Colonic mucosa (tissue), 4 donors: ENCODE measurements at places on chromosomes 2 and 18. TPM values are rescaled to one million over a fixed set of nuclear protein-coding genes. Genes with fewer than 3 reads are reported as not detected.

The PSTPIP2 gene
- 3.8 TPM for total RNA-seq

The ST8SIA5 gene
- total RNA-seq: 0.32 TPM

The MOB1A gene
- total RNA-seq: 124 TPM

The ACTG2 gene
- 25.4 TPM for total RNA-seq

The CHRNG gene
- not detected for total RNA-seq

The RGPD3 gene
- 0.05 TPM for total RNA-seq

The ZFAND2B gene
- total RNA-seq: 65.5 TPM

The NPPC gene
- total RNA-seq: not detected

The CYP27A1 gene
- total RNA-seq: 54.0 TPM

The GNAL gene
- total RNA-seq: 2.0 TPM

The FRZB gene
- 26.8 TPM for total RNA-seq

- no peak overlapping the region for H3K4me3 ChIP-seq
- no peaks in the 10 kb centered on the region for H3K27me3 ChIP-seq
- DNase-seq: no peak
- no peak overlapping the region for H3K27ac ChIP-seq
- H3K36me3 ChIP-seq: no peaks in the 10 kb centered on the region
Measured at GRCh38 chr2:224723586-224724217, 7.5 kb upstream of the CCDC195 start.

DNA sequence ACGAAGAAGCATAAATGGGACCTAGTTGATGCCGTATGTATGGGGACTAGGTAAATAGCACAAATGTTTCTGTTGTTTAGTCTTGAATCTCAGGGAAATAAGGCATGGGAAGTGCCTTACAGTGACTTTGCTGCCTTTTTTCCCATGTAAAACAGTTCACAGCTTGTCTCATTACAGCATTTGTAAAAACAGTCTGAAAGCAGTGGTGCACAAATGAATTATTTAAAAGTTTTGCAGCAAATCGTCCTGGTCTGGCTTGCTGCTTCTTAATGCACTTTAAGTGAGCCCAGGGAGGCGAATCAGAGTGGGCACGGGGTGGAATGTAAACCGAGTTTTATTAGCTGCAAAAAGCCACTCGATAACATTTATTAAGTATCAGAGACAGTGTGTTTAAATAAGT is 302.0 kb upstream of the ETAA1 start:
- DNase-seq: no peak

DNA sequence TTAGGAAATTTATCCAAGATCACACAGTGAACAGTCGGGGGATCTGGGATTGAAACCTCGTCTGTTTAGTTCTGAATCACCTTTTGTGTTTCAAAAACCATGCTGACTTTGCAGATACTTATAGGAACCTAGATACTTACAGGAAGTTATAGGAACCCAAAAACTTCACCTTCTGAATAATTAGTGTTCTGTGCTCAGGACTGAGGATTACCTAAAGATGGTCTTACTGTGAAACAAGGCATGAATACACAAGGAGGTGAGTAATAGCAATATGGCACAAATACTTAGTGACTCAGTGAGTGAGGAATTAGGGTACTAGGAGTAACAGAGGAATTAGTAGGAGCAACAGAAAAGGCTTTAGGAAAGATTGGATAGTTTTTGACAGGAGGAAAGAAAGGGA is 145.5 kb downstream of the LRATD1 start:
- H3K27ac ChIP-seq: no peak overlapping the region
- H3K36me3 ChIP-seq: no peaks in the 10 kb centered on the region

DNA sequence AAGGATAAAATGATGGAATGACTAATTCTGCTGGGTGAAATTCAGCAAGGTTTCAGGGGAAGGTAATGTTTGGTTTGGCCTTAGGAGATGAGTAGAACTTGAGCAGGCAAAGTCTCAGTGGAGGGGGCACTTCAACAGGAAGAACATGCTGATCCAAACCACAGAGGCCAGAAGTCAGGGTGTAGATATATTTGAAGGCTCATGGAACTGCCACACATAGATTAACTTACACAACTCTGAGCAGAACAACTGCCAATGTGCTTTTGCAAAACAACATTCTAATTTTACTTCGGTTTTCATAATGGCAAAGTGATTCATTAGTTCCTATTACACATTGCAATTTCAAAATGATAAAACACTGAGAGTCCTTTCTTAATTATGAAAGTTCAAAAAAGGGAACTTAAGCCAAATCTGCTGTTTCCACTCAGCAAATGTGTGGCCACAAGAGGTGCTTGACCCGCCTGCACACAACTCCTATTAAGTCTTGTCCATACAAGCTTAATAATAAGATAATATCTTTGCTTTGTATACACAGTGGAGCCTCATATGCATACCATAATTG is 284.8 kb downstream of the MREG start:
- H3K36me3 ChIP-seq: no peaks in the 10 kb centered on the region
- no peak overlapping the region for H3K27ac ChIP-seq
- no peak for DNase-seq
- no peaks in the 10 kb centered on the region for H3K27me3 ChIP-seq
- no peak overlapping the region for H3K4me3 ChIP-seq

- no peak overlapping the region for H3K27ac ChIP-seq
- H3K36me3 ChIP-seq: no peaks in the 10 kb centered on the region
- H3K4me1 ChIP-seq: no peaks in the 10 kb centered on the region
- no peak overlapping the region for H3K4me3 ChIP-seq
Measured at GRCh38 chr2:219286436-219287115, 7.4 kb downstream of the DNAJB2 start.

- DNase-seq: peak; percentile 19
- no peaks in the 10 kb centered on the region for H3K36me3 ChIP-seq
- H3K4me1 ChIP-seq: no peaks in the 10 kb centered on the region
- H3K27me3 ChIP-seq: no peaks in the 10 kb centered on the region
- no peak overlapping the region for H3K27ac ChIP-seq
Measured at GRCh38 chr2:149860276-149860921, 272.8 kb upstream of the MMADHC start.

GRCh38 chr2:105766300-105766866 is 21.7 kb downstream of the NCK2 start:
- DNase-seq: no peak
- H3K4me1 ChIP-seq: no peaks in the 10 kb centered on the region
- H3K27me3 ChIP-seq: no peaks in the 10 kb centered on the region
- no peak overlapping the region for H3K27ac ChIP-seq

DNA sequence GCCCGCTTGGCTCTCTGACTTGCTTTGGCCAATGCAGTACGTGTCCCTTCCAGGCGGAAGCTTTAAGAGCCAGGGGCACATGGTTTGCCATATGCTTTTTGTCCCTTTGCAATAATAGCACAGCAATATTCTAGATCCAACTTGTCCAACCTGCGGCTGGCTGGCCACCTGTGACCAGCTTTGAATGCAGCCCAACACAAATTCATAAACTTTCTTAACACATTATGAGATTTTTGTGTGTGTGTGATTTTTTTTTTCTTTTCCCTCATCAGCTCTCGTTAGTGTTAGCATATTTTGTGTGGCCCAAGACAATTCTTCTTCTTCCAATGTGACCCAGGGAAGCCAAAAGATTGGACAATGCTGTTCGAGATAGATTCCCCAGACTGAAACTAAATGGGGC is 119.3 kb upstream of the SIX3 start:
- no peak for DNase-seq
- no peaks in the 10 kb centered on the region for H3K27me3 ChIP-seq
- H3K27ac ChIP-seq: no peak overlapping the region
- H3K36me3 ChIP-seq: no peaks in the 10 kb centered on the region
- H3K4me1 ChIP-seq: no peaks in the 10 kb centered on the region

DNA sequence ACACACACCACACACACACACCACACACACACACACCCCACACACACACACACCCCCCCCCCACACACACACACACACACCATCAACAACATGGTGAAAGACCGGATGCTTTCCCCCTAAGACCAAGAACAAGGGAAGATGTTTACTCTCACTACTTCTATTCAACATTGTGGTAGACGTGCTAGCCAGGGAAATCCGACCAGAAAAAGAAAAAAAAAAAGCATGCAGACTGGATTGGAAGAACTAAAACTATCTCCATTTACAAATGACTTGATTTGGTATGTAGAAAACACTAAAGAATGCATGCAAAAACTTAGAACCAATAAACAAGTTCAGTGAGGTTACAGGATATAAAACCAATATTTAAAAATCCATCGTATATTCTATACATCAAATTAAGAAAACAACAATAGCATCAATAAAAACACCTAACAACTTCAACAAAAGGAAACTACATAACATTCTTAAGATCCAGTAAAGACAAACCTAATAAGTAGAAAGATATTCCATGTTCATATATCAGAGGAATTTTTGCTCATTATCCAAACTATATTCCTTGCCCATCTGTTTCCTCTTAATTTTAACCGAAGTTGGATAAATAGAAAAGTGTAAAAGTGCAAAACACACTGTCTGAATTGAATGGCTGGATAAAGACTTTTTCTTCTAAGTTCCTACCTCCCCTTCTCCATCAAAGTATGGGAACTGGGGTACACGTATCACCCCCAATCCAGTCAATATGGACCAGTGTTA is 51.5 kb upstream of the RNU4ATAC start:
- no peak overlapping the region for H3K4me3 ChIP-seq
- H3K4me1 ChIP-seq: peaks cover 8% of the 10 kb centered on the region
- no peak overlapping the region for H3K27ac ChIP-seq
- H3K27me3 ChIP-seq: no peaks in the 10 kb centered on the region
- DNase-seq: no peak
- H3K36me3 ChIP-seq: no peaks in the 10 kb centered on the region

- H3K4me1 ChIP-seq: no peaks in the 10 kb centered on the region
- no peaks in the 10 kb centered on the region for H3K27me3 ChIP-seq
- H3K36me3 ChIP-seq: no peaks in the 10 kb centered on the region
Measured at GRCh38 chr2:201855356-201855755, 49.0 kb downstream of the CDK15 start.

GRCh38 chr2:188314314-188315054 is 22.8 kb downstream of the GULP1 start:
- no peaks in the 10 kb centered on the region for H3K27me3 ChIP-seq
- no peak for DNase-seq
- no peaks in the 10 kb centered on the region for H3K36me3 ChIP-seq
- H3K4me3 ChIP-seq: no peak overlapping the region
- no peak overlapping the region for H3K27ac ChIP-seq

- no peak overlapping the region for H3K4me3 ChIP-seq
- H3K27ac ChIP-seq: no peak overlapping the region
- peaks cover 6% of the 10 kb centered on the region for H3K4me1 ChIP-seq
- H3K27me3 ChIP-seq: no peaks in the 10 kb centered on the region
Measured at GRCh38 chr2:149365931-149366583, 35.7 kb downstream of the LYPD6 start.

GRCh38 chr2:232061265-232061664 is 99.8 kb downstream of the DIS3L2 start:
- H3K4me1 ChIP-seq: no peaks in the 10 kb centered on the region
- no peaks in the 10 kb centered on the region for H3K36me3 ChIP-seq

- H3K27ac ChIP-seq: no peak overlapping the region
- no peak for DNase-seq
- no peaks in the 10 kb centered on the region for H3K36me3 ChIP-seq
- no peak overlapping the region for H3K4me3 ChIP-seq
Measured at GRCh38 chr2:164511738-164512137, 109.5 kb downstream of the GRB14 start.

GRCh38 chr2:196565106-196565765 is 74.3 kb upstream of the CCDC150 start:
- no peak overlapping the region for H3K4me3 ChIP-seq
- no peak overlapping the region for H3K27ac ChIP-seq
- no peaks in the 10 kb centered on the region for H3K27me3 ChIP-seq
- H3K4me1 ChIP-seq: no peaks in the 10 kb centered on the region

DNA sequence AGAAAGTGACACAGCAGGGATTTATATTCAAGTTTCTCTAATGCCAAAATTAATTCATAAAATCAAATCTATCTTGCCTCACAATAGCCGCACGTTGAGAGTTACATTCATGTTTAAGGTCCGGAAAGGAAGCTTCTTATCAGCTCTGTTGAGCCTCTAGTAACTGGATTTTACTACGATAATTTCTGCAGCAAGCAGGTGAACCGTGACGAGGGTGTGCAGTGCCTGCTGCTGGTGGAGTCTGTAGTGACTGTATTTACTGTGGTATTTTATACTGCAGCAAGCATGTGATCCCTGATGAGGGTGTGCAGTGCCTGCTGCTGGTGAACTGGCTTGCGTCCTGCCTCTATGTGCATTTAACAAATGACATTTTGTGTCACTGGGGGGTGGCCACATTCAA is 120.0 kb downstream of the SNTG2 start:
- no peak overlapping the region for H3K4me3 ChIP-seq
- no peak for DNase-seq
- H3K27ac ChIP-seq: no peak overlapping the region
- H3K27me3 ChIP-seq: no peaks in the 10 kb centered on the region

GRCh38 chr2:138335036-138335435 is 166.5 kb upstream of the SPOPL start:
- no peak overlapping the region for H3K4me3 ChIP-seq
- H3K4me1 ChIP-seq: no peaks in the 10 kb centered on the region
- no peak for DNase-seq
- no peak overlapping the region for H3K27ac ChIP-seq

DNA sequence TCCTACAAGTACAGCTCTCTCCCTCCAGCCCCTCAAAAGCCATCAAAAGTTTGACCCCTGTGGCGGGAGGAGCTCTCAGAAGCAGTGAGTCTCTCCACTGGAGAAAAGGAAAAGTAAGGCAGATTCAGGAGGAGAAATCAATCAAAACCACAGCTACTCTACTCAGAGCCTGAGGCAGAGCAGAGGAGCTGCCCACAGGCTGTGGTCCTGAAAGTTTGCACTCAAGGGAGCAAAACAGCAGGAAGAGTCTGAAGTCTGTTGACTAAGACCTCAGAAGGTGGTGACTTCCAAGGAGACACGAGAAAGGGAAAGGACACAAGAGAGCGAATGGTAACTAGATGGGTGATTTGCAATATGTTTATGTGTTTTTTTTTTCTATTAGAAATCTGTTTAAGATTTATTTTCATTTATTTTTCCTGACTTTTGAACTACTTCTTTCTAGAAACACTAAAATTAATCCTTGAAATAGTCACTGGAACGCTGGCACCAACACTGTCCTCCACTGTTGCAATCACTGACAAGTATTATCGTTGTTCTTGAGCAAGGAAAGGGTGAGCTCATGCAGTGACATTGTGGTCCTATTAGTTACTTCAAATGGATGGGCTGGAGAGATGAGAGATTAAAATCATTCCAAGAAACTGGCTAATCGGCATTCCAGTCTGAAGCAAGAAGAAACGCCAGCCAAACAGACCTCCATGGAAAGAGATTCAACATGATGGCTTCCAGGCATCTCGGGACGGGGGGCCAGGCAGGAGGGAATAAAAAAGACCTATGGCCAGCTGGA is 35.8 kb downstream of the PID1 start:
- H3K27ac ChIP-seq: no peak overlapping the region
- no peaks in the 10 kb centered on the region for H3K4me1 ChIP-seq
- H3K4me3 ChIP-seq: no peak overlapping the region

GRCh38 chr2:226760412-226761194 is 39.0 kb downstream of the IRS1 start:
- H3K27ac ChIP-seq: no peak overlapping the region
- no peaks in the 10 kb centered on the region for H3K27me3 ChIP-seq
- H3K4me3 ChIP-seq: no peak overlapping the region
- H3K4me1 ChIP-seq: no peaks in the 10 kb centered on the region
- no peaks in the 10 kb centered on the region for H3K36me3 ChIP-seq

- DNase-seq: no peak
- no peaks in the 10 kb centered on the region for H3K36me3 ChIP-seq
- no peaks in the 10 kb centered on the region for H3K4me1 ChIP-seq
- no peak overlapping the region for H3K27ac ChIP-seq
Measured at GRCh38 chr18:13793819-13794218, 30.1 kb upstream of the MC5R start.
